ENCODE measurements at places on chromosomes 1 and 21.

DNA sequence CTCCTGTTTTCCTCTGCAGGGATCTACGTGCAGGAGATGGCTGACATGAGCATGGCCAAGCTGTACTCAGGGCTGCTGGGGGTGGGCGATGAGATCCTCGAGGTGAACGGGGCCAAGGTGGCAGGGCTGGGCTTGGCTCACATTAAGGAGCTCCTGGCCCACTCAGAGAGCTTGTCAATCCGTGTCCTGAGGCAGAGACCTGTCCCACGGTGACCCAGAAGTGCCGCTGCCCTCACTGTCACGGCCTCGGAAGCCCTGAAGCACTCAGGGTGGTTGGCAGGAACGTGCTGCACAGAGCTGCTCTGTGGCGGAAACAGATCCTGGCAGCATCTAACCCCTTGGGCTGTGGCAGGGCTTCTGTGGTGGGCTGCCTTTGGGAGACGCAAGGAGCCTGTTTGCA is 37.6 kb downstream of the KIAA1614 start:
- no peak for ATAC-seq

- ATAC-seq: no peak
These were observed 15.4 kb downstream of the MEGF6 start for GRCh38 chr1:3595949-3596348.

DNA sequence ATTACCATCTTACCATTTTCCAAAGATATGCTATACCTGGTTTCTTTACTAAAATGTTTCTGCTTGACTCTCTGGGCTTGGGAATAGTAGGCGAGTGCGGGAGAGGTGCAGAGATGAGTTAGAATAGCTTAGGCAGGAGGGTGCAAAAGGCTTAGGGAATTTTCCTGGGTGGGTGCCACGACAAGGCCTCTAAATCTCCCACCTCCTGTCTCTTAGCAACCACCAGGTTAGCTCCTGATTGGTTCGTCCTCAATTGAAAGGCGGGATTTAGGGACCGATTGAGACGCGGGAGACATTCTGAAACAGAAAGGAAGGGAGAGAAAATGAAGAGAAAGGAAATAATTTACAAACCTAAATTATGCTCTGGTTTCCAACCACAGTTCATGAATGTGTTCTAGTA is 3.1 kb downstream of the ACKR1 start:
- ATAC-seq: no peak

GRCh38 chr1:17648457-17649145 is 106.5 kb upstream of the ACTL8 start:
- no peak for ATAC-seq

- no peak for ATAC-seq
These were observed 20.9 kb downstream of the RNF187 start for GRCh38 chr1:228507961-228508652.

- no peak for ATAC-seq
These were observed 30.1 kb upstream of the ENO1 start for GRCh38 chr1:8908388-8909151.

GRCh38 chr21:45827881-45828579 is 153.5 kb upstream of the COL6A1 start:
- no peak for ATAC-seq

DNA sequence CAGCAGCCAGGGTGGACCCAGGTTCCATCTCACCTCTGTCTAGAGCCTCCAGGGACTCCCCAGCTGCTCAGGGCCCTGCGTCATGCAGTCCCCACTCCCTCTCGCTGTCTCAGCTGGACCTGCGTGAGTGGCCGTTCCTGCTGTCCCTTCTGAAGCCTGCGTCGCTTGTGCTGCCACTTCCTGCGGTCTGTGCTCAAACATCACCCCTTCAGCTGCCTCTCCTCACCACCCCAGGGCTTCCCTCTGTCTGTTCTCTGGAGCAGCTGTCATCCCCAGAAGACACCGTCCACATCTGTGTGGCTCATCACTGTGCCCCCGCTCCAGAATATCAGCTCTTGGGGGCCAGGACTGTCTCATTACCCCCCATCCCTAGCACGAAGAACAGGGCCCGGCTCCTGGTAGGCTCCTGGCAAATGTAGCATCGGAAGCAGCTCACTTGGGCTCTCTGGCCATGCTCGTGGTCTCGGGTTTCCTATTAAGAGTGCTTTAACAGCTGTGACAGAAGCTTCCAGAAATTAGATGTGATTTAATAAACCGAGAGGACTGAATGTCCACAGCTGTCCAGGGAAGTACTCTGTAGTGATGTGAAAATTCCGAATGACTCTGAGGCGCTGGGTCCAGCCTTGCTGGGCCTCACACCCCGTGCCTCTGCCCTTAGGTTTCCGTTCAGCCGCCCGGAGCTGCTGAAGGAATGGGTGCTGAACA is 3.3 kb downstream of the THAP3 start:
- ATAC-seq: no peak

DNA sequence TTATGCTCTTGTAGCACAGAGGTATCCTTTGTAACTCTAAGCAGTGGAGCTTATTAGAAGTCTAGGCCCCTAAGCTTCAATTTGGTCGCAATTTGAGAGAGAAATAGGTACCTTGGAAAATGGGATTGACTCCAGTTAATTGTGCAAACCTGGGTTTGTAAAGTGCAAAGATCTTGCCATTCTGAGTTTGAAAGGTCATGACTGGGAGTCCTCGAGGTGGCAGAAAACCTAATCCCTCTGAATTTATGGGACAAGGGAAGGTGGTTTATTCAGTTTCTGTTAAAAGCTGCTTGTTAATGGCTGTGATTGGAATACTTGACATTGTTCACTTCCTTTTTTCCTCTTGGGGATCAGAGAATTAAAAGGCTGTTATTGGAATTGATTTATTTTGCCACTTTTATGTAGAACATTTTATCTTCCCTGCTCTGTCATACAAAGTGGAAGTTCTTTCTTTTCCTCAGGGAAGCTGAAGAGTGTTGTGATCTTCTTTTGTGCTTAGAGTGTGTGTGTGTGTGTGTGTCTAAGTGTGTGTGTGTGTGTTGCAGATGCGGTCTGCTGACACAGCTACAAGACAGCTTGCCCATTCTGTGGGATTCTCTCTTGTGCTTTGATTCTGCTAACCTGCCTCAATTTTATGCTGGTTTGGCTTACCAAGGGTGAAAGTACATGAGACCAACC is 144.5 kb downstream of the SPATA46 start:
- ATAC-seq: no peak

DNA sequence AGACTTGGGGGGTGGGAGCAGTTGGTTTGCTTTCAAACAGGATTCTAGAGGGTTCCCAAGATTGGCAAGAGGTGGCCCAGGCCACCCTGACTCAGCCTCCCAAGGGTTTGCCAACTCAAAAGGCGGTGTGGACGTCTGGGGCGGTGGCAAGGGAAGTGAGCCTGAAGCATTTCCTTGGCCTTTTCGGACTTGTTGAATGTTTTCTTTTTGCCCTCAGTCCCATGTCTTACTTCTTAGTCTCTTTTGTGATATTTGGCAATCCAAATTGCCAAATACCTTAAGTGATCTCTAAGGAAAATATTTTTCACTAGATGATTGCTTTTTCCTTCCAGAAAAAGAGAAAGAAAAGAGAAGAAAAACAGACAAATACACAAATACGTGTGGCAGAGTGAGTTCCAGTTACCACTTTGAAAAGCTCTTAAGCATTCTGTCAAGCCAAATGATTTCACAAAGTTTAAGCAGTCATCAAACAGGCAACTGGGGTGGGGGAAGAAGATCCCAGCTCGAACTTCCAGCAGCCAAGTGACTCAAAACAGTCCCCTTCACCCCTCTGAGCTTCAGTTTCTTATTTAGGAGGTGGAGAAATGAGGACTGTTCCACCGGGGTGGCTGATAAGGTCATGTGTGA is 374.6 kb upstream of the USP24 start:
- no peak for ATAC-seq

- no peak for ATAC-seq
These were observed 25.1 kb upstream of the LSS start for GRCh38 chr21:46253610-46254124.

GRCh38 chr1:25836695-25837094 is 16.9 kb downstream of the MTFR1L start:
- ATAC-seq: no peak
